NCI-H510A (cell line): ENCODE measurements at places on chromosomes 5 and 9.

DNA sequence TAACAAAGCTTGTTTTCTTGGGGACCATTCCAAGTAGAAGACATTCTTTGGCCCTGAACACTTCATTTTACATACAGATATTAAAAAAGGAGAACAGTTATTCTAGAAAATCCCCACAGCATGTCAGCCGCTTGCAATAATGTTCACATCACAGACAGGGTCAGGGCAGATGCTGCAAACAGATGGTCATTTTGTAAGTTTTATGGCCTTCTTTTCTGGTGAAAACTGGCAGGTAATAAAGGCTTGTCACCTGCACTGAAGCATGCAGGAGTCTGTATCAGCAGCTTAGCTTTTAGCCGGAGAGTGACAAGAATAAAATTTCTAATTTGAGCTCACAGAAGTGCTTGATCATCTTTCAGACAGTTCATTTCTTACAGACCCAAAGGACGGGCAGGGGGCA, 220.9 kb upstream of the DAP start:
- no peak for DNase-seq

- DNase-seq: peak; percentile 35
Observed at GRCh38 chr5:73031839-73032238, 76.0 kb downstream of the FCHO2 start.

GRCh38 chr5:173300389-173301047, 27.7 kb downstream of the STC2 start:
- DNase-seq: no peak

DNA sequence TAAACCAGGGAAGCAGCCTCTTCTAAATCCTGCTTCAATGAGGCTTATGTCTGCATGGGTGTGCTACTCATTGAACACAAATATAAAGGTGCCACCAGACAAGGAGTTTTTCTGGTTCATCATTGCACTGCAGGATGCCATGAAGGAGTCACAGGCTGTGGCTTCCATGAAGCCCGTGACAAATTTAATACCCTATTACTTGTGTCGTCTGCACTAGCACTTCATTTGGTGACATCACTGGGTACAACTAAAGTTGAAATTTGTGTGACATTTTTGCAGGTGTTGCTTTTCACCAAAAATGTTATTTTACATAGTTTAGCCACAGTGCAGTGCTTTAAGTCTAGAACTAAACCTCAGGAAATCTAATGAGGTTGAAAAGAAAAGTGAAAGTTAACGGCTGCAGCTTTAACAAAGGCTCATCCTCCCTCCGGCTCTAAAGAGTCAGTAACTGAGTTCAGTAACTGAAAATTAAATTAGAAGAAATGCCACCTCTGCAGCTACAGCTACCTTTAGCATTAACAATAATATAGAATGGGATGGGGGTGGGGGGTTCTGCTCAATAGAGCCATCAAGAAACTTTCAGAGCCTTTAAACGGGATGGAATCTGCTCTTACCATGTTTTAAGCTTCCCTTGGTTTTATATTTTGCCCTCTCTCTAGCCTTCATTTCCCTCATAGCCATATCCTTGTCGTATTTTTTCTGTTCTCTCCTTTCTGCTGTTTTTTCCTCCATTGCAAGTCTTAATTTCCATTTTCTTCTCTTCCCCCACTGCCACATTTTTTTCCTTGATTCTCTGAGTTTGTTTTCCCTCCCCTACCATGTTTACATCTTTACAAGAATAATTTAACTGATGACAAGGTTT, 233.8 kb upstream of the TMEM161B start:
- DNase-seq: no peak

DNA sequence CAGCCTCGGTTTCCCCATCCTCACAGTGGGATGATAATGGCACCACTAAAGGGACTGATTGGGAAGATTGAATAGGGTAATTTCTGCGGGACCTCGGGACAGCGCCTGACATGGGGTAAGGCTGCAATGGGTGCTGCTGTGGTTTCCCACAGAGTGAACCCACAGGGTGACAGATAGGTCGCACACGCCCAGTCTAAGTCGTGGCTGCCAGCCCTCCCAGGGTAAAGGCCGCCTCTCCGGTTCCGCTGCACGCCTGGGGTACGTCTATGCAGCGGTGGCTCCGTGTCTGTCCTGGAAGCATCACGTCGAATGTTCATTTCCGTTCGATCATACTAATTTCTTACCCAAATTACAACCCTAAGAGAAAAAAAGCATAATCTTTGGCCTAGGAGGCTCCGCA, 631 bp downstream of the CFAP77 start:
- DNase-seq: no peak

- DNase-seq: no peak
Observed at GRCh38 chr5:54577528-54577927, 60.0 kb downstream of the SNX18 start.
